ENCODE measurements at places on chromosomes 6 and 20.

GRCh38 chr6:161837854-161838253 lies 564.0 kb upstream of the AGPAT4 start:
- DNase-seq, result no peak

- no peak for DNase-seq
Measured at GRCh38 chr6:130848945-130849344, 21.7 kb downstream of the SMLR1 start.

DNA sequence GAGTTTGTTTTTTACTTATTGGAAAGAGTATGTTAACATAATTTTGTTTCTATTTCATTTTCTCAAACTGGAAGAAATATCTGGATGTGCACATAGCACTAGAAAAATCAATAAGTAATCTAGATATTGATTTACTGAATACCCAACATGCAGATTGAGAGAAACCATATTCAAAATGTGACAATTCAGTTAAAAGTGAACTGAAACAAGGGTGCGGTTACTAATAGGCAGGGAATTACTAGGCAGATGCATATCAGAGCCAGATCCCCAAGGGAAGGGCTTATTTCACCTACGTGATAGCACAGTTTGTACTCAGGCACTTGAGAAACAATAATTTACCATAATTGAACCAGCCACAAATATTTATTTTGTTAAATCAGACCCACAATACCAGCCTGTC lies 493.1 kb upstream of the FLRT3 start:
- DNase-seq, result no peak

- DNase-seq, result peak; percentile 95
Measured at GRCh38 chr6:44059359-44060346, 67.6 kb downstream of the MRPL14 start.

DNA sequence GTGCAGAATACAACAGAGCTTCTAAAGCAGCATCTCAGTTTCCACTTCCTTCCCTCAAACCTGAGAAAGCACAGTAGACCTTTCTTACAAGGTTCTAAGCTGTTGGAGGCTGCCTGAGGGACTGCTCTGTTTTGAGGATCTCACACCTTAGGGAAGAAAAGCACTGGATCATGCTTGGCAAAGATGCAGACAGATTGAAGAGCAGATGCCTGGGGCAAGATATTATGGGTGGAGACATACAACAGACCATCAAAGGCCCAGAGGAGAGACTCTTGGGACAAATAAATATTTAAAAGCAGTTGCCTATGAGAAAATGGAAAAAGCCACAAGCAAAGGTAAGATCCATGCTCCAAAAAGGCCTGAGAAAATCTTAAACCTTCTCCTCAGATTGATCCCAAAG lies 6.2 kb downstream of the ZNF337 start:
- no peak for DNase-seq

GRCh38 chr20:8356806-8357205 lies 224.7 kb downstream of the PLCB1 start:
- DNase-seq, result no peak

DNA sequence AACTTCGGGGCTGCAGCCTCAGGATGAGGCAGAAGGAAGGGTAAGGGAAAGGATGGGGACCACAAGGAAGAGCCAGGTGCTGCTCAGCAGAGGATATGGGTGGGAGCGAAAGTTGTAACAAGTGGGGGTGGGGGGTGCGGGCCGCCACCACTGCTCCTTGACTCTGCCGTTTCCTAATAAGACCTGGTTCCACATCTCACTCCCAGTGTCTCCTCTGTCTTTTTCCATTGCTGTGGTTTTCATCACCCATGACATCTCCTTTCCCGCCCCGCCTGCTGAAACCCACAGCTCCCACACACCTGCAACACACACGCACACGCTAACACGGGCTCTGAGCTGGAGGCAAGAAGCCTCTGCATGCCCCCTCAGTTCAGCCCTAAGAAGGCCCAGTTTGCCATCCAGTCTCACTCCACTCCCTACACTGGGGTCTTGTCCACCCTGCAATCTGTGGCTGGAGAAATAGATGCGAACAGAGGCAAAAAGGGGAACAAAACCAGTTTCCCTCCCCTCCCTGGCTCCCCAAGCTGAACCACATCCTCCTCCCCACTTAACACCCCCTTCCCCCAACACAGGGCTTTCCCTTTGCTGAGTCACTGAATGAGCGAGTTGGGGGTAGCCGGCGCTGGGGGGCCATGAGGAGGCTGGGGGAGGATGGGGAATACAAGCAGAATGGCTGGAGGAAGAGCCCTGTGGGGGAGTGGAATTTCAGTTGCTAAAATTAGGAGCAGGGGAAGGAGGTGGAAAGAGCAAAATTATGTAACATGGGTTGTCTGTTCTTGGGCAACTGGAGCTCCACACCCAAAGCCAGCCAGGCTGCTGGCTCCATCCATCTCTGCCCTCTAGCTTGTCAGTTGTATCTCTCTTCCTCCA lies 11.5 kb downstream of the NFKBIL1 start:
- peak; percentile 62 for DNase-seq

- DNase-seq, result no peak
Measured at GRCh38 chr20:32518593-32519380, 66.3 kb downstream of the NOL4L start.

GRCh38 chr6:134034478-134034877 lies 17.9 kb downstream of the SLC2A12 start:
- no peak for DNase-seq

Data from fibroblast of pulmonary artery (primary cell).